ENCODE measurements at places on chromosomes 1 and 21.
A peak's percentile ranks its signal among the peaks of the same experiment; 100 is the strongest.

DNA sequence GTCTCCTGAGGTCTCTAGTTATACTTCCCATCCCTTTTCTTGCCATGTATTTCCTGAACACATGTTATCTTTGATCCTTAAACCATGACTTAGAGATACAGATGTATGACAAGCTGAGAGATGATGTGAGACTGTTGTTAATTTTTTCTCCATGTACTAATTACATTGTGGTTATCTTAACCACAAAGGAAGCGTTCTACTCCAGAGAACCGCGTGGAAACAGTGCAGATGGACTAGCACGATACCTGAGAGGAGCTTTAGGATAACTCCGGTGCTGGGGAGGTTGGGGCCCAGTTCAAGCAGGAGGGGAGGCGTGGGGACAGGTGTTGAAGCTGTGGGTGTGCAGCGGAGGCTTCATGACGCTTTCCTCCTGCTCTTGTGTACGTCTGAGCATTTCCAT is 17.5 kb downstream of the PDE9A start:
- no peak for DNase-seq

DNA sequence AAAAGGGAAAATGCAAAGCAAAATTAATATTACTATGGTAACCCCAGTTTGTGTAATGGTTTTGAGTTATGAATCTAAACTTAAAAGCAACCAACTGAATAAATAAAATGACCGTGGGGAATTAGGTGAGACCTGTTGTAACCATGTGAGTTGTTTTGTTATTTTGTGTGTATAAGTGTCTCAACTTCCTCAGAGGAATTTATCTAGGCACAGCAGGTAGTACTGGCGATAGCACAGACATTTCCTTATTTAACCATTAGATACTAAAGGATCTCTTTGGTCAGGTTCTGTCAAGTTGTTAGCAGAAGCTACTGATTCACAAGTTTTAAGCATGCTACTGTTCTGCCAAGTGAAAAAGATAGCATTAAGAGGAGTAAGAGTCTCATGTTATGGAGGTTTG is 39.3 kb upstream of the LRRC7 start:
- DNase-seq: no peak

DNA sequence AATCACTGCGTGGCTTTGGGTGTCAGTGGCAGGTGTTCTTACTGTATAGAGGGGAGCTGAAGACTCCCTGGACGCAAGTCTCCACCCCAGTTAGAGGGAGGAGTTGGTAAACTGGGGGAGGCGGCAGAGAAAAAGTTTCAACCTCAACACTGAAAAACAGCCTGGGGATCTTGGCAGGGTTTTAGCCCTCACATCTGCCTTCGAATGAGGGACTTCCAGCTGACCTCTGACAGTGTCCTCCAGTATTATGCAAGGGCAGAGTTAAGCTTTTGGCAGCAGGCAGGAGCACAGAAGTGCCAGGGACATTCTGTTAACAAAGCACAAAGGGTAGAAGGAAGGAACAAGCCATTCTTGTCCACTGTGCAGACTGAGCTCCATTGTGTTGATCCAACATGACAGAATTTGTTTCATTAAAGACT is 41.2 kb upstream of the RAB4A start:
- no peak for DNase-seq

DNA sequence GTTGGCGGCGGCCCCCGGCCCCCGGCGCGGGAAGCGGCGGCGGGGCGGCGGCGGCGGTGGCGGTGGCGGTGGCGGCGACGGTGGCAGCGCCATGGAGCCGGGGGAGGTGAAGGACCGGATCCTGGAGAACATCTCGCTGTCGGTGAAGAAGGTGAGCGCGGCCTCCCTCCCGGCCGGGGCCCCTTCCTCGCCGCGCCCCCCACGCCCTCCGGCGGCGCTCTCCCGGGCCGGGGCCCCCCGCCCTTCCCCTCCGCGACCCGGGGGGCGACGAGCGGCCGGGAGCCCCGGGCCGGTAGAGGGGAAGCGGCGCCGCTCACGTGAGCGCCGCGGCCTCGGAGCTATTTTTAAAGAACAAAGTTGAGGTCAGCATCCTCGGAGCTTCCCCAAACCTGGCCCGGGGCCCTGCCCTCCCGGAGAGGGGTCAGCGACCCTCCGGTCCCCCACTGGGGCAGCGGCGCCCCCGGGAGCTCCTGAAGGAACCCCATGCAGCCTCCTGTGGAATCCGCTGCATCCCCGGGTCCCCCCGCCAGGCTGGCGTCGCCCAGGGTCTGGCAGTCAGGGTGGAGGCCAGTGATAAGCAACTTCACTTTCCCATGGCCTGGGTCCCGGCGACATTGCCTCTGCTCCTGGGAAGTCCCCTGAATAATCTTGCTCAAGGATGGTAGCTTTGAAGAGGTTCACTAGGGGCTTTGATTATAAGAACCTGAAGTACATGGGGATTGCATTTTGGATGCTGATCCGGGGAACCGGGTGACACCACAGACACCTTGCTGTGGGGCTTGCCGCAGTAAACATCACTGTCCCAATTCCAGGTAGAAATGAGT is 560 bp downstream of the PLEKHM2 start:
- DNase-seq: no peak

DNA sequence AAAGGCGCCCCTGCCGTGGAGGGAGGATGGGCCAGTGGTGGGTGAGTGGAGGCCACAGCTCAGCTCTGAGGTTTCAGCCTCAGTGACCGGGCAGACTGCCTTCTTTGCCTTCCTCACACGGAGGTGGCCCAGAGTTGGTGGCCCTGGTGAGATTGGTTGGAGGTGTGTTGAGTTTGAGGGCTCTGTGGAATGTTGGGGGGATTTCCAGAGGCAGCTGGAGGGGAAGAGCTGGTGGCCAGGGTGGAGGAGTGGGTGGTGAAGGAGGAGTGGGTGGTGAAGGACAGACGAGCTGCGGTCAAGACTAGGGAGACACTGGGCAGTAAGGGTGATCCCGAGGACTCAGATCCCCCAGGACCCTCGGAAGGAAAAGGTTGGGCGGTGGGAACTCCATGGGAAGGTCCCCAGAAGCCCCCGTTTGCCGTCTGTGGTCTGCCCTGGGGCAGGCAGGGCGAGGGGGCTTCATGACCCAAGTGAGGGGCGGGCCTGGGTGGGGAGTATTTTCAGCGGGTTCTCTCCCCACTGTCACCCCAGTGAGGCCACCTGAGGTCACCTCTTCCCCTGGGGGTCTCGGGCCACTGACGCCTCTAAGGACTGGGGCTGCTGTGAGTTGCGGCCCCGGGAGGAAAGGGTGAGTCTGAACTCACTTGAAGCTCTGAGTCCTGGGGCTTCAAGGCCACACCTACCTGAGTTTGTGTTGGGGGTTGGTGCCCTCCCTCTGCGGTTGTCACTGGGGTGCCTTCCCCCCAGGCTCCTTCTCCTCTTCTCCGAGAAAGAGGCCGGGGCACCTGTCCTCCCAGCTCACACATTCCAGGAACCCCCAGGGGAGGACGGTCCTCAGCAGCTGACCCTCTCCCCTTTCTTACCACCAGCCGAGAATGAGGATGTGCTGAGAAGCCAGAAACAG is 22.7 kb upstream of the PIK3CD start:
- DNase-seq: peak; percentile 51

GRCh38 chr1:202915146-202915545 is 11.9 kb downstream of the KLHL12 start:
- DNase-seq: no peak
